Left colon (tissue), 2 donors: ENCODE measurements at places on chromosomes 7 and 10. TPM values are rescaled to one million over a fixed set of nuclear protein-coding genes. Genes with fewer than 3 reads are reported as not detected.
A peak's percentile ranks its signal among the peaks of the same experiment; 100 is the strongest.

Gene PRSS37
- total RNA-seq = not detected

Gene DOCK1
- 64.0 TPM for total RNA-seq

DNA sequence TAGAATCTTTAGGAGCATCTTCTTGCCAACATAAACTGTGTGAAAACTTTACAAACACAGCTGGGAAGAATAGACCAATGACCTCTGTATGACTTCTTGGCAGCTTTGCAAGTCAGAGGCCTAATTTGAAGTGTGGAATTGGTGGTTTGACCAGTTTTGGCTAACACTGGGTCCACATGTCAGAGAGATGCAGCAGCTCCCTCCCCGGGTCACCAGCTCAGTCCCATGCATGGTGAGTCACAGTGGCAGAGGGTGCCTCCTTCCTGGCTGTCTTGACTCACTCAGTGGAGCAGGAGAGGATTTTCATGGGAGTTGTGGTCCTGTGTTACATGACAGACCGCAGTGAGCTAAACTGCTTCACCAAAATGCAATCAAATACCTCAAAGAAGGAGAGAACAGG lies 8.2 kb upstream of the STARD3NL start:
- DNase-seq = no peak

- DNase-seq = no peak
Observed at GRCh38 chr7:42057331-42057730, 179.7 kb downstream of the GLI3 start.

Gene FAM25A
- total RNA-seq = not detected

DNA sequence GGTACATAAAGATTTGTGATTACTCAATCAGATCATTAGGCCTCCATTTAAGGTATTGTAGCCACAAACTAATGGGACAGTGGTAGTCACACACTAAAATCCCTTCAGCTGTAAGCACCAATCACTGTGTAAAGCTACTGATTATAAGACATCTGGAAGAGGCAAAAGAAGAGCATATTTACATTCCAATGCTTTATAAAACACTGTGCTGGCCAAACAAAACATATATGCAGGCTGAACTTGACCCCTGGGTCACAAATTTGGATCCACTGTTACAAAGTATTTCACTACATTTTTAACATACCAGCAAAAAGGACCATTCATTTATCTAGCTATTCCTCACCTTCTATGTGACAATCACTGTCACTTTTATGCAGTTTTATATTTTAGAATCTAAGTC lies 41.4 kb upstream of the ANLN start:
- no peak for DNase-seq

DNA sequence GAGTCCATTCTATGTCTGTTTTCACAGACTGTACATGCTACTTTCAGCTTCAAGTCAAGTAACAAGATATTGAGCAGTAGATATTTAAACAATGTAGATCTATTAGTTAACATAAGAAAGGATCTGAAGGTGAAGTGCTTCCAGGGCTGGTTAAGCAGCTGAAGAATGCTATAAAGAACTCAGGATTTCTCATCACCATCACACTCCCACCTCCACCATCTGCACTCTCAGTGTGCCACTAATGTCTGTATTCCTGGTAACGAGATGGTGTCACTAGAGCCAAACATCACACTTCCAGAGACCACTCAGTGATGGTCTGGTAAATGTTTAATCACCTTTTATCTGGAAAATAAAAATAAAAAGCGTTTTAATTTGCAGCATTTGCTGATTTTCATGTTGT lies 224.0 kb upstream of the FERD3L start:
- DNase-seq = no peak

- DNase-seq = peak; percentile 4
Observed at GRCh38 chr7:359766-360361, 69.9 kb downstream of the FOXL3 start.

GRCh38 chr10:47361293-47361692 lies 13.1 kb downstream of the RBP3 start:
- no peak for DNase-seq

Gene FAM149B1
- 20.0 TPM for total RNA-seq

Gene GPRIN2
- 35.9 TPM for total RNA-seq

DNA sequence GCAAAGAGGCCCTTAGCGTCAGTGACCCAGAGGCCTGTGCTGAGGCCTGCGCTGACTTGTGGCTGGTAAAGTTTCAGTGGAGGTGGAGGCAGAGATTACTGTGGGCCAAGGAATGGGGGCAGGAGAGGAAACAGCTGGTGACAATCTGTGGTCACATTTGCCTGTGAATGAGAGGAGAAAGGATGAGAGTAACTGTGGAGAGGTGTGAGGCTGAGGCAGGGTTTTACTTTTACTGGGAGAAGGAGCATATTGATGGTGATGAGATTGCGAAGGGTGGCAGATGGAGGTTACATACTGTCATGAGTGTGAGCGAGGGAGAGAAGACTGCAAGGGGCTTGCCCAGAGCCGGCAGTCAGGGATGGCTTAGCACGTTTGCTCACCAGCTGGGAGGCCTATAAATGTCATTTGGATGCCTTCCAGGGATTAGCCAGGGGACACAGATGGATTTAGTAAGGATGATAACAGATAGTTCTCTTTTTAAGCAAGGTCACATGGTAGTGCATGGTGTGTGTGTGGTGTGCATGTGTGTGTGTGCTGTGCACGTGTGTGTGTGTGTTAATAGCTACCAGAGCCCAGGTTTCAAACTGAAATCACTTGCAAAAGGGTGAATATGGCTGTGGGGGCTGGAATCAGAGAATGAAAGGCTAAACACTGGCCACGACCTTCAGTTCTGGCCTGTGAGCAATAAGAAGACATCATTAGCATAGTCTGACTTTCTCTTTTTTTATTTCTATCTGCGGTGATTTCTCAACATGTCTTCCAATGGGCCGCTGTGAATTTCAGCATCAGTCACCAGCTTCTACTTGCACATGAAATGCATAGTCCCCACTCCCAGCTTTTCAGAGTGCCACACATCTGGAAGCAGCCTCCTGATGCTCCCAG lies 291.5 kb upstream of the ZNF32 start:
- DNase-seq = no peak

Gene AKR1E2
- 4.8 TPM for total RNA-seq

GRCh38 chr10:97136756-97137155 lies 49.0 kb downstream of the SLIT1 start:
- no peak for DNase-seq

- no peak for DNase-seq
Observed at GRCh38 chr7:125670926-125671572, 741.4 kb upstream of the POT1 start.

Gene RPEL1
- not detected for total RNA-seq

- DNase-seq = no peak
Observed at GRCh38 chr10:22629126-22629525, 85.3 kb downstream of the PIP4K2A start.

DNA sequence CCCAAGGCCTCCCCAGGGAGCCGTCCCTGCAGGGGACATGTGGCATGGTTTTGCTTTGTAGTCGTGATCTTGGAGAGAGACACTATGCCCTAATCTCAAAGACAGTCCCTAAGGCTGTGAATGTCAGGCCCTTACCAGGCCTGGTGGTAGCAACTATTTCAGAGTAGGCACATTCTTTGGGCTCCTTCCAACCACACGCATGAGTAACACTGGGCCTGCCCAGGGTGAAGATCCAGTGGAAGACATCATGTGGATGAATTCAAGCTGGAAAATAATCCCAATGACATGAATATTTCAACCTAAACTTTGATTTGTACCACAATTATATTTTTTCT lies 39.5 kb upstream of the INSIG1 start:
- no peak for DNase-seq

DNA sequence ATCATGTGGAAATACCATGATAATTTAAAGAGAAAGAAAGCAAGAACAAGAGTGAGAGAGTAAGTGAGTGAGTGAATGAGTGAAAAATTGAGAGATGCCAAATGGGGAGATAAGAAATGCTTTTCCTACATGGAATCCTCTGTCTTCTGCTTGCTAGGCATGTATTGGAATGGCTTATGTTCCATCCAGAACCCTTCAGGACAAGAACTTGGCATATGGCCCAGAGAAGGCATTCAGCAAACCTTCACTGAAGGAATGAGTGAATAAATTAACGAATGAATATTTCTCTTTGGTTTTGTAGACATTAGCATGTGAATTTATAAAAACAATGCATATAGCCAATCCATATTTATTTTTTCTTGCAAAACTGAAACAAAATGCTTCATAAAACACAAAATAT lies 162.2 kb downstream of the LRRTM3 start:
- no peak for DNase-seq

GRCh38 chr7:14767716-14768425 lies 134.7 kb downstream of the DGKB start:
- no peak for DNase-seq

Gene NKX1-2
- not detected for total RNA-seq

- DNase-seq = no peak
Observed at GRCh38 chr7:48411619-48412018, 240.4 kb downstream of the ABCA13 start.

DNA sequence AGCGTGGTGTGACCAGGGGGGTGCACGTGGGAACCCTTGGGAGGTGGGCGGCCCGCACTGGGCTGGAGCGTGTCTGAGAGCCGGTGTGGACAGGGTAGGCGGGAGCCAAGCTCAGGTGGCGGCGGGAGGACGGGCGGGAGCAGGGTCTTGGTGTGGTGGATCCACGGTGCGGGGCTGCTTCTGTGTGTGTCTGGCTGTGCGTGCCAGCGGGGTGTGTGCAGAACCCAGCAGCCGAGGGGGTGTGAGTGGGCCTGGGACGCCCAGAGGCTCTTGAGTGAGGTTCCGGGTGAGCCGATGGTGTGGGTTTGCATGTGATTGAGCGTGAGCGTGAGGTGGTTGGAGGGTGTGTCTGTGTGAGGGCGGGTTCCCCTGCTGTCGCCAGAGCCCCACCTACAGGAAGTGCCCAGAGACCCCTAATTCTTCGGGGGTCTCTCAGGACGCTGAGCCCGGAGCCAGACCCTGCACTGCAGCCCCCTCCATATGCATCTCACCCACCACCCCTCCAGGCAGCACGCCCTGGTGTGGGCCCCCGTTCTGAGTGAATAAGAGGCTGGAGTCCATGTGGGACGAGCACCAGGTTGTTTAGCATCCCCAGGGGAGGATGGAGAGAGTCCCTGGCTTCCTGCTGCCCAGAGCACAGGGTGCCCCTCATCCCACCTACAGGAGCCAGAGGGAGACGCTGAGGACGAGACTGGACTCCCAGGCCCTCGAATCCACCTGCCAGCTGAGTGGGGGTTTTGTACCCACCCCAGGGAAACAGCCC lies 78.2 kb downstream of the ELFN1 start:
- no peak for DNase-seq

GRCh38 chr7:77313085-77313484 lies 103.1 kb downstream of the GSAP start:
- no peak for DNase-seq

- no peak for DNase-seq
Observed at GRCh38 chr7:68978710-68979109, 619.6 kb upstream of the AUTS2 start.

- no peak for DNase-seq
Observed at GRCh38 chr10:66996996-66997395, 71.2 kb downstream of the LRRTM3 start.

Gene NUTM2D
- 7.1 TPM for total RNA-seq

DNA sequence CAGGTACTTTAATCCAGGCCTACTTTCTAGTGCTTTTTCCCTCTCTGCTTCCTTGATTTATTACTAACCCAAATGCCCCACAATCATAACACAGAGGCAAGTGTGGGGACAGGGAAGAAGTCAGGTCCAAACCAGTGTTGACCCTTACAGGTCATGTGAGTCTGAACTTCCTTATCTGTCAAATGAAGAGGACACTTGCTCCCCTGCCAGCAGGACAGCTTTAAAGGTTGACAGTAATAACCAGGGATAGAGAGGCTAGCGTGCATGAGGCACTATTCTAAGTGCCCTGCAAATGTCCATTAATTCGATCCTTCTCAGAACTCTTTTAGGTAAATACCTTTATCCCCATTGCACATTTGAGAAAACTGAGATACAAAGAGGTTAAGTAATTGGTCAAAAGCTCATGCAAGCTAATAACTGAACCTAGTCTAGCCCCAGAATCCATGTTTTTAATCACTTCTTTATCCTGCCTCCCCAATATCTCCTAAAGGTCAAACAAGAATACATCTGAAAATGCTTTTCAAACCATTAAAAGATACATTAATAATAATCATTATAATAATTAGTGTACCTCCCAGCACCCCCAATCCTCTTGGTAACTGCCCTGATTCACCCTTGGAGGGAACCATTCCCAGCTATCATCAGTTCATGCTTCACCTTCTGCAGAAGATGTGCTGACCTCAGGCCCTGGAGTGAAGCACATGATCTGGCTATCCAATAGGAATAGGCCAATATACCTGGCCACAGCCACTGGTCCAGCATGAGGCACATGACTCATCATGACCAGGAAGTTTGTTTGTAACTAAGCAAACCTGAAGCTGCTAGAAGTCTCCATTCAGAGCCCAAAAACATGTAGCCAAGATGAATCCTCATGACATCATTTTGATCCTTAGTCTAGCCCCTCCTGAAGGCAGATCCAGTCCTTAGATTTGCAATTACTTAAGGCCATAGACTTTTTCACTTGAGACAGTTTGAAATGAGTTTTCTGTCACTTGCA lies 40.7 kb downstream of the SGMS1 start:
- no peak for DNase-seq

Gene LRRD1
- not detected for total RNA-seq

DNA sequence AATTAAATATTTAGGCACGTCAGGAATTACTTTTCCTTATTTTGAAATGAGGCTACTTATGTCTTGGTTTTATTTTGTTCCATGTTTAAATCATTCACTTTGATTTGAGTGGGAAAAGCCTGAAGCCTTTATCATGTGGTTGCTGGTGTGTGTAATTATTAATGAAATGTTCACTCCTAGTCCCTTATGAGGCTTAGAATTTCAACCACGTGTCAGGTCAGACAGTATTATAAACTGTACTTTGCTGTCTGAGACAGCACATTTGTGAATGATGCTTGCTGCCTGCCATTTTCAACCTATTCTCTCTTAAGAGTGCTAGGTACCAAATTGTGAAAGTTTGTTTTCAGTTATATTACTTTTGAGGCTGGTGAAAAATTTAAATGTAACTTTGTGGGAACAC lies 58.9 kb downstream of the COL17A1 start:
- no peak for DNase-seq

Gene SPDYE2
- total RNA-seq = not detected

Gene BLOC1S2
- 16.1 TPM for total RNA-seq

DNA sequence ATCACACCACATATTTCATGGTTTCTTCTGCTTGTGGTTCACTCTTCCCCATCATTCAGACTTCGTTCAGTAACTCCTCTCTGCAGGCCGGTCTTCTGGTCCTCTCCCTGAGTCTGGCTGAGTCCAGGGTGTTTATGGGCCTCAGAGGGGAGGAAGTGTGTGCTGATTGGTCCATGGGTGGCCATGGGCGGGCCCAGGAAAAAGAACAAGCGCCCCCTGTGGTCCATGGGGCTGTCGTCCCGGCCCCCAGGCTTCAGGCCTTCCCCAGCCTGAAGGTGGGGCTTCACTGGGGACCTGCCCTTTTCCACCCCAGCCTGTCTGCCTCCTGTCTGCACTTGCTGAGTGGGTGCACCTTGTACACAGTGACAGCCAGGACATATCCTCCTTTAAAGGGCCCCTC lies 123.7 kb downstream of the VIPR2 start:
- DNase-seq = no peak

Gene OGDH
- total RNA-seq = 174 TPM

DNA sequence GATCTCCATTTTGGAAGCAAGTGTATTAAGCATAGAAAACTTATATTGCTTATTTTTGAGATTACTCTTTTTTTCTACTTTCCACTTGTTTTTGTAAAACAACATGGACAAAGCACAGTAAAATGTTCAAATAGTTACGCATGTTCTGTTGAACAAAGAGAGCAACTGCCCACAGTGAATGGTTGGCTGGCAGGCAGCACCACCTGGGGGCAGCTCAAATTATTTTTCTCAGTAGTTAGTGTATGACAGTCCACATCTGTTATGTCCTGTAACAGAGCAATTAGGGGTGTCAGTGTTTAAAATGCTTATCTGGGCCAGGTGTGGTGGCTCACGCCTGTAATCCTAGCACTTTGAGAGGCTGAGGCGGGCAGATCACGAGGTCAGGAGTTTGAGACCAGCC lies 46.1 kb upstream of the CACUL1 start:
- peak; percentile 34 for DNase-seq
